Fibroblast of the aortic adventitia (primary cell): ENCODE measurements at places on chromosomes 5 and 9.

GRCh38 chr9:120895951-120896350, 19.0 kb upstream of the PHF19 start:
- DNase-seq: no peak

DNA sequence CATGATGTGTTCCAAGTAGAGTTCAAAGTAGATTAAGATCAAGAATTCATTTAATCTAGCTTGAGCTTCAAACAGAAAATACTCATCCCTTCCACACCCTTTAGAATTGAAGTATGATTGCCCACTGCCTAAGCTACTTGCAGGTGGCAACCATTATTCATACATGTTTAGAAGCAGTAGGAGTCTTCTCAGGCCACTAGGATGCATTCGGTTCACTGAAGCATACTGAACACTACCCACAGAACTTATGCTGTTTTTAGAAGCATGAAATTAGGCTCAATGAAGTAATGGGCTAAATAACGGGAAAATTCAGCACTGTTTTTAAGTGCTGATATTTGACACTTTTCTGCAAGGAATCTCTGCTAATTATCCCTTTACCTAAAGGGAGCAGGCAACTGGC, 263.4 kb downstream of the DEPDC1B start:
- DNase-seq: no peak

GRCh38 chr5:133030343-133031005, 4.1 kb upstream of the ZCCHC10 start:
- DNase-seq: no peak

DNA sequence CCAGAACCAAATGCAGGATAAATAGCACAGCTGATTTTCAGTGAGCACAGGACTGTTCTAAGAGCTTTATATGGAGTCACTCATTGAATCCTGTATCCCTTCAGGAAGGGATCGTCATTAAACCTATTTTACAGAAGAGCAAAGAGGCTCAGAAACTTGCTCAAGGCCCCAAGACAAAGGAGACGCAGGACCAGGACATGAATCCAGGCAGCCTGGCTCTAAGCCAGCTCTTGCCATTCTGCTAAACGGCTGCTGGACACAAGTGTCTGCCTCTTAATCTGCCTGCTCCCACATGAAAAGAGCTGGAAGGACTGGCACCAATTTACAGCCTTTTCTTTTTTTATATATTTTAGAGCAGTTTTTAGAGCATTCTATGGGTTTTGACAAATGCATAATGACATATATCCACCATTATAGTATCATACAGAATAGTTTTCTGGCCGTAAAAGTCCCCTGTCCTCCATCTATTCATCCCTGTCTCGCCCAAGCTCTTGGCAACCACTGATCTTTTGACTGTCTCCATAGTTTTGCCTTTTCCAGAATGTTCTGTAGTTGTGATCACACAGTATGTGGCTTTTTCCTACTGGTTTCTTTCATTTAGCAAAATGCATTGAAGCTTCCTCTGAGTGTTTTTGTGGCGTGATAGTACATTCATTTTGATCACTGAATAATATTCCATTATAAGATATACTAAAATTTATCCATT, 37.5 kb downstream of the RETREG1 start:
- no peak for DNase-seq

DNA sequence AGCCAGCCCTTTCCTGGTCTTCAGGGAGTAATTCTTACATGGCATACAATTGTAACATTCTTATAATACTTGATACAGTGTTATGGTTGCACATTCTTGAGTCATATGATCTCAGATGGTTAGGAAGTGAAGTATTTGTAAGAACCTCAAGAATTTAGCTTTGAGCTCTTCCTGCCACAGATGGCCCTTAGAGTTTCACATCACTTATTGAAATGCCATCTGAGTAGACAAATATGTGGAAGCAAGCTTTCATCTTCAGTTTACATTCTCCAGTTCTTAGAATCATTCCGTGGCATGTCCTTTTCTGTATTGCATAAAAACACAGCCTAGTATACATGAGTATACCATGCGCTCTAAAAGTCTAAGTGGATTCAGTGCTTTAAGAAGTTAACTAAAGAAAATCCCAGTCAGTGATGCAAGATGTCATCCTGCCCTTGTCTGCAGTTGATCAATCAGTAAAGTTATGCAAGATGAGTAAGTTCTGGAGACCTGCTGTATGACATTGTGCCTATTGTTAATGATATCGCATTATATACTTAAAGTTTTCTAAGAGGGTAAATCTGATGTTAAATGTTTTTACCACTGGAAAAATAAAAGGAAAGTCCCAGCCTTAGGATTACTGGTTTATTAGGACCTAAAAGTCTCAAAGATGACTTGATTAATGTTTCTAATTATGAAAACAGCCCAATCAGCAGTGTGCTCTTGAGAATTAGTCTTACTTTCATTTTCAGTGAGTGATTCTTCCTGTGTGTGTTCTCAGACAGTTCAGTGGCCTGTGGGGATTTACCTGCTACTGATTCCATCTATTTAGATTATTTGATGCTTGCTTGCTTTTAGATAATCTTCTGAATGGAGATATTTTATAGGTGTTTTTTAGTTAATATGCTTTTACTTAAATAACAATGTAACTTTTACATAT, 29.4 kb downstream of the RHOBTB3 start:
- DNase-seq: peak; percentile 96

DNA sequence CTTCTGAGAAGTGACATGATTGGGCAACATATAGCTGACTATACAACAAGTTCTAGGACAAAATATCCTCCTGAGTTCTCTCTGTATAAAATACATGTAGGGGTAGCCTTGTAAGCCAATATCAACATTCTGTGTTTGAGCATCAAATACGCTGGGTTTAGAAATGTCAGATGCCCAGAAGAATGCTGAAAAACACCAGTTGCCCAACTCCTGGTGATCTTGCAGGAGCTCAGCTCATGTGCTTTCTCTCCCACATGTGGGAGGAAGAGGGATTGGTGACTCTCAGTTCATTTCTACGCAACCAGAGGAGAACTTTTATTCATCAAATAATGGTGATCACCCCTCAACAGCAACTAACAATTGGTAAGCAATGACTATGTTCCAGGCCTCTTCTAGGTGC, 810.9 kb upstream of the ACO1 start:
- DNase-seq: no peak

DNA sequence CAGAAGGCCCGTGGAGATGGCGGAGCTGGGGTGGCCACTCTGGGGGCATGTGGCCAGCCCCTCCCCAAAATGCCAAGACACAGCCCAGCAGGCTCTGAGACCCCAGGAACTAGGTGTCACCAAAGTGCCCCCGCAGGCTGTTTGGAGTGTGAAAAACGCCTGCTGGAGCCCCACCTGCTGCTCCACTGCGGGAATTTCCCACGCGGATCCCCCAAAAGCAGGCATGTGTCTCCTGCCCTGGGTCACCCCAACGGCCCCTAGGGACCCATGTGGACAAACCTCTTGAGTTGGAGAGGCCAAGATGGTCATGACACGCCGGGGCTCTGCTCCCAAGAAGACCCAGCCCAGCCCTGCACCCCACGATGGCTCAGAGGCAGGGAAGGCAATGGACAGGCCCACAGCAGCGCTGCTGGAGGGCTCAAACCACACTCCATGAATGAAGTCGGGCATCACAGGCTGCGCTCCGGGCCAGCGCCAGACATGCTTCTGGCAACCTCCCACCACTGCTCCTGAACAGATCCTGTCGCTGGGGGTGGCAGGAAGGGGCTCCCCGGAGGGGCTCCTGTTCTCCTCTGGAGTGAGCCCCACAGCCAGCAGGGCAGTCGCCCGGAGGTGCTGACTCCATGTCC, 15.3 kb downstream of the NOTCH1 start:
- DNase-seq: no peak

DNA sequence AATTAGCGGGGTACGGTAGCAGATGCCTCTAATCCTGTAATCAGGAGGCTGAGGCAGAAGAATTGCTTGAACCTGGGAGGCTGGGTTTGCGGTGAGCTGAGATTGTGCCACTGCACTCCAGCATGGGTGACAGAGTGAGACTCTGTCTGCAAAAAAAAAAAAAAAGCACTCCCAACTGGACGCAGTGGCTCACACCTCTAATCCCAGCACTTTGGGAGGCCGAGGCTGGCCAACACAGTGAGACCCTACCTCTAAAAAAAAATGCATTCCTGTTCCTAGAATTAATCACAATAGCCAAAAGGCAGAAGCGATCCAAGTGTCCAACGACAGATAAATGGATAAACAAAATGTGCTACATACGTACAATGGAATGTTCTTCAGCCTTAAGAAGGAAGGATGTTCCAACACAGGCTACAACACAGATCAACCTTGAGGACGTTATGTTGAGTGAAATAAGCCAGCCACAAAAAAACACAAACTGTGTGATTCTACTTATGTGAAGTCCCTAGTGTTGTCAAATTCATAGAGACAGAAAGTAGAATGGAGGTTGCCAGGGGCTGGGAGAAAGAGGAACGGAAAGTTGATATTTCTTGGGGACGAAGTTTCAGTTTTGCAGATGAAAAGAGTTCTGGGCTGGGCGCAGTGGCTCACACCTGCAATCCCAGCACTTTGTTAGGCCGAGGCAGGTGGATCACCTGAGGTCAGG, 13.8 kb downstream of the FAM78A start:
- DNase-seq: no peak

GRCh38 chr5:60727033-60727679, 27.2 kb upstream of the DEPDC1B start:
- DNase-seq: no peak

DNA sequence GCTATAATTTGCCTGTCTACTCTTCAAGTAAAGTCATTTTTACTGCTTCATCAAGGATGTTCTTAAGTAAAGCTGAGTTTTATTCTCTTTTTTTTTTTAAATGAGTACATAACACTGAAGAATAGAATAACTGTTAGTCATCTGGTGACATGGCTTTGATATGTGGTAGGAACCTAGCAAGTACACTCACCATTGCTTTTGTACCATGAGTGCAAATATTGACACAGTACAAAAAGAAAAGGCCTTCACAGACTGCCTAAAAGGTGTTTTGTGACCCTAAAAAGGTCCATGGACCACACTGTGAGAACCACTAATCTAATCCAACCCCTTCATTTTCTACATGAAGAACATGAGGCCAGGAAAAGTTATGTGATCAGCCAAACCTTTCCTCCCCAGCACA, 55.0 kb downstream of the ECPAS start:
- peak; percentile 8 for DNase-seq

- DNase-seq: peak; percentile 81
Measured at GRCh38 chr5:132771503-132771998, 5.5 kb downstream of the SEPTIN8 start.

GRCh38 chr9:132877824-132878694, at the start of gene AK8:
Gene AK8, minus strand, starts transcription at chr9:132878284. Its CDS starts 29 bp downstream, at chr9:132878255.
- peak; percentile 66 for DNase-seq

- no peak for DNase-seq
Measured at GRCh38 chr5:135834639-135835529, at the start of gene SLC25A48. Gene SLC25A48, plus strand, starts transcription at chr5:135834663. Its CDS starts 185 bp downstream, at chr5:135834848.

DNA sequence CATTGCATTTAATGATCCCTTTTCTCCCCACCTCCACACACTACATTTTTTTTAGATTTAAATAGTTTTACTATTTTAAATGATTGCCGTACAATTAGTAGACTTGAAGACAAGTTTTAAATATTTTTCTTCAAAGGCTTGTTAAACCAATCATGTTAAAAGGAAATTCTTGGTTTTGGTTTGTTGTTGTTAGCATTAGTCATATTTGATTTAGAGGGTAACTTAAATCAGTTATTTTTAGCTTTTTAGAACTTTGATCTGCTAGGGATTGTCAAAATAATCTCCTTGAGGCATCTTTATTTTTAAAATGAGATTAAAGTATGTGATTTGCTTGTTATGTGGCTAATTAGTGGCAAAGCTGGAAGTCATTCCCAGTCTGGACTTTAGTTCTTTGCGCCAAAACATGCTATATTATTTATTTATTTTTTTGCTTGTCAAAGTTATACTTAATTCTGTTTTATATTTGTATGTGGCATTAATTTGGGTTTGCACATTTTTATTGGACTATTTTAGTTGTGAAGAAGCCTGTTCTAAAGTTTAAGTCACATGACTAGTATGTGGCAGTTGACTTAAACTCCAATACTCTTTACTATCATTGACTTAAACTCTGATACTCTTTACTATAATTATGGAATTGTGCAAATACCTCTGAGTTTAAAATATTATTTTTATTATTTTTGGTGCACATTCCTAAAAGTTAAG, 14.7 kb downstream of the ITGA1 start:
- DNase-seq: no peak

DNA sequence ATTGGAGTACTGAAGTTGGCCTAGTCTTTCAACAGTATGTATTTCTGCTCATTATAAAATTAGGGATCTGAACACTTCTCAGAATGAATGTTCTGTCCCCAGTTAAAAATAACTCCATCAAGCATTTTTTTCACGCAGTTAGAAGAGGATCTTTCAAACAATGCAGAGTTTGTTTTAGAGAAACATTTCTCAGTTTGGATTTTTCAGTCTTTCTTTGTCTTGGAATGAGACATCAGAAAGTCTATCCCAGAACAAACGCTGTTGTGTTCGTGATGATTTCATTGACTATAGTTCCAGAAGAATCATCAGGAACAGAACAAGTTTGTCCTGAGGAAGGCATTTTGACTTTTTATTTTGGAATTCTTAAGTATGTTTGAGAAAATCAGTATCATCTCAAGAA, 218.7 kb downstream of the ARRDC3 start:
- no peak for DNase-seq

- no peak for DNase-seq
Measured at GRCh38 chr9:30673132-30673531, 1711.3 kb upstream of the ACO1 start.
